ENCODE measurements at places on chromosomes 3 and 15.

GRCh38 chr3:57699591-57699990, 6.7 kb upstream of the DENND6A start:
- H3K4me1 ChIP-seq = no peaks in the 10 kb centered on the region
- H3K27ac ChIP-seq = no peak overlapping the region
- no peaks in the 10 kb centered on the region for H3K36me3 ChIP-seq
- no peaks in the 10 kb centered on the region for H3K27me3 ChIP-seq
- no peak for DNase-seq

- peak; percentile 46 for DNase-seq
- no peak overlapping the region for H3K4me3 ChIP-seq
- no peak overlapping the region for H3K27ac ChIP-seq
- peaks cover 10% of the 10 kb centered on the region for H3K4me1 ChIP-seq
- peaks cover 5% of the 10 kb centered on the region for H3K36me3 ChIP-seq
Measured at GRCh38 chr15:93035953-93036810, 52.8 kb downstream of the RGMA start.

GRCh38 chr3:128155616-128156360, 2.5 kb downstream of the EEFSEC start:
- H3K4me3 ChIP-seq = no peak overlapping the region
- peaks cover 7% of the 10 kb centered on the region for H3K27me3 ChIP-seq
- no peak overlapping the region for H3K27ac ChIP-seq
- H3K36me3 ChIP-seq = peaks cover 33% of the 10 kb centered on the region
- H3K4me1 ChIP-seq = 0 out of 2 replicates have a peak, but pooled peaks cover 3% of the 10 kb centered on the region
- DNase-seq = no peak

DNA sequence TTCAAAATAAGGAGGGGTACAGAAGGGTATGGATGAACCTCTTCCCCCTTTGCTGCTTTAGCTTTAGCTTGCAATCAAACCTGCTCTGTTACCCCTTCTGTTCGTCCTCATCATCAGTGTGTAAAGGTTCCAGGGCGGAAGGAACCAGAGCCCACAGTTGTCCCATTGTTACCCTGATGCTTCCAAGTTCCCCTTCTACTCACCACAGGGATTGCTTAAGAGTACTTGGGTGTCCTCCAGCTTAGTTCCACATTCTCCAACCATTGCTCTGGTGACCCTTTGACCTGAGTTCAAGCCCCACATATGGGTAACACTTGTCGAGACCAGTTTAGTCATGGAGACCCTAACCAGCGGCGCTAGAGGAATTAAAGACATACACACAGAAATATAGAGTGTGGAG, 1080.1 kb upstream of the ALCAM start:
- peaks cover 4% of the 10 kb centered on the region for H3K27me3 ChIP-seq
- no peak overlapping the region for H3K27ac ChIP-seq
- H3K4me3 ChIP-seq = no peak overlapping the region
- H3K4me1 ChIP-seq = peaks cover 7% of the 10 kb centered on the region

DNA sequence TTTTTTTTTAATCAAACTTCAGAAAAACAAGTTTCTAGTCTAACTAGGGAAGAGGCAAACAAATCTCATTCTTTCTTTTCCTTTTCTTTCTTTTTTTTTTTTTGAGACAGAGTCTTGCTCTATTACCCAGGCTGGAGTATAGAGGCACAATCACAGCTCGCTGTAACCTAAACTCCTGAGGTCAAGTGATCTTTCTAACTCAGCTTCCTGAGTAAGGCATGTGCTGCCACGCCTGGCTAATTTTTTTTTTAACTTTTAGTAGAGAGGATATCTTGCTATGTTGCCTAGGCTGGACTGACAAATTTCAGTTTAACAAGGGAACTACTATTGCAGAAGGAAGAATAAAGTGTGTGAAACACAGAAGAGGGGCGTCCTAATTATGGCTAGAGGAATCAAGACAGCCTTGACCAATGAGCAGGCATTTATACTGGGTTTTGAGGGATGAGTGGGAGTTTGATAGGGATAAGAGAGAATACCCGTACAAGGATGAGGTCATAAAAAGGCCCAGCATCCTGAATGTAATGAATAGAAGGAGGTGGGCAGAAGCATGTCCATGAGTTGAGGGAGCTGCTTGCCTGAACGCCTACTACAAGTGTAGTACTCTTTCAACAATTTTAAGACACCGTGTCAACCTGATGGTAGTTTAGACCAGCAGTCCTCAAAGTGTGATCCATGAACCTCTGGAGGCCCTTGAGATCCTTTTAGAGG, 6.7 kb upstream of the ZFAND6 start:
- no peak overlapping the region for H3K4me3 ChIP-seq
- no peak for DNase-seq
- no peaks in the 10 kb centered on the region for H3K27me3 ChIP-seq
- peaks cover 7% of the 10 kb centered on the region for H3K4me1 ChIP-seq
- no peak overlapping the region for H3K27ac ChIP-seq

DNA sequence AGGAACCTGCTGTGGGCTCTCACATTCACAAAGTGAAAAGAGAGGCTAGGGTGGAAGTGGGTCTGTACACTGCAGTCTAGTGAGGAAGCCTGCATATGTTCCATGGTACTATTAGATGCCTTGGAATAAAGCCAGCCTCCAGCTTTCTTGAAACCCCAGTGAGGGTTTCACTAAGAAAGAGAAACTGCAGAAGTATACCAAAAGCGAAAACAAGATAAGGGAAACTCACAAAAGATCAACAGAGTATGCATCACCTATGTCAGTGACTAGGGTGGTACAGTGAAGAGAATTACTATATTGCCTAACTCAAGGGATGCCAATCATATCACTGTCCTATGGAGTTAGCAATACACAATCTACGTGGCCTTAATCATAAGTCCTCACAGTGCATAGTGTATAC, 212.5 kb upstream of the GADL1 start:
- peaks cover 5% of the 10 kb centered on the region for H3K36me3 ChIP-seq
- no peak for DNase-seq
- 0 out of 2 replicates have a peak, but pooled peaks cover 1% of the 10 kb centered on the region for H3K27me3 ChIP-seq
- H3K27ac ChIP-seq = no peak overlapping the region

GRCh38 chr3:178182337-178182779, 353.9 kb upstream of the KCNMB2 start:
- peaks cover 19% of the 10 kb centered on the region for H3K4me1 ChIP-seq
- no peaks in the 10 kb centered on the region for H3K27me3 ChIP-seq

DNA sequence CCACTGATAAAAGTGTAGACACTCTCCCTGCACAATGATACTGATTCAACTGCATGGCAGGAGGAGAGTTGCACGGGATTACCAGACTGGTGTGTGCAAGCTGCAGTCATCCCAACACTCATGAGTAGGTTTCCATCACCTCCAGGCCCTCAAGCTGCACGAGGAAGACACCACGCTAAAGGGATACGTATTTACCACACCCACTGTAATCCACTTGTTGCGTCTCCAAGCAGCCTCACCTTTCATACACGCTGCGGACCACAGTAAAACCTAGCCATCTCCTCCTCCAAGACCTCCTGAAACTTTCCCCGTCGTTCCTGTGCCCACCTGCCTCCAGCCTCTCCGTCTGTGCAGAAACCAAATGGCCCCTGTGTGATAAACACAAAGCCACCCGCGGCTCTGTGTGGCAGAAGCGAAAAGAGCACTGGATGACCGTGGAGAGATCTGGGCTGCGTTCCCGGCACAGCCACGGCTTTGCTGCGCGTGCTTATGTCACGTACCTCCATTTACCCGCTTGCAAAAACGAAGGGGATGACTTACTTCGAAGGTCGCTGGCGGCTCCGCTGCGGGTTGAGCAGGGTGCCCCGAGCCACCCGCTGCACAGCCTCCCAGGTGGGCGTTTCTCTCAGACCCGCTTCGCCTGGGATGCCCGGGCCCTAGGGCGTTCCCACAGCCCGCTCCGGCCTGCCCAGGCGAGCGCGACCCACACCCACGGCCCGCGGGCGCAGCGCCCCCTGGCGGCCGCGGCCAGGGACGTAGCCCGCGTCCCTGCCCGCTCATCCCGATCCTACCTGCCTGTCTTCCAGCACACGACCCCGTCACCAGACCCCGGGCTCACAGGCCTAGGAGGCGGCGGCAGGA, 643 bp downstream of the ABCC5 start:
- H3K4me1 ChIP-seq = peaks cover 22% of the 10 kb centered on the region
- no peaks in the 10 kb centered on the region for H3K27me3 ChIP-seq
- DNase-seq = peak; percentile 50
- peak overlapping the region; percentile 96 for H3K27ac ChIP-seq
- peaks cover 17% of the 10 kb centered on the region for H3K36me3 ChIP-seq

DNA sequence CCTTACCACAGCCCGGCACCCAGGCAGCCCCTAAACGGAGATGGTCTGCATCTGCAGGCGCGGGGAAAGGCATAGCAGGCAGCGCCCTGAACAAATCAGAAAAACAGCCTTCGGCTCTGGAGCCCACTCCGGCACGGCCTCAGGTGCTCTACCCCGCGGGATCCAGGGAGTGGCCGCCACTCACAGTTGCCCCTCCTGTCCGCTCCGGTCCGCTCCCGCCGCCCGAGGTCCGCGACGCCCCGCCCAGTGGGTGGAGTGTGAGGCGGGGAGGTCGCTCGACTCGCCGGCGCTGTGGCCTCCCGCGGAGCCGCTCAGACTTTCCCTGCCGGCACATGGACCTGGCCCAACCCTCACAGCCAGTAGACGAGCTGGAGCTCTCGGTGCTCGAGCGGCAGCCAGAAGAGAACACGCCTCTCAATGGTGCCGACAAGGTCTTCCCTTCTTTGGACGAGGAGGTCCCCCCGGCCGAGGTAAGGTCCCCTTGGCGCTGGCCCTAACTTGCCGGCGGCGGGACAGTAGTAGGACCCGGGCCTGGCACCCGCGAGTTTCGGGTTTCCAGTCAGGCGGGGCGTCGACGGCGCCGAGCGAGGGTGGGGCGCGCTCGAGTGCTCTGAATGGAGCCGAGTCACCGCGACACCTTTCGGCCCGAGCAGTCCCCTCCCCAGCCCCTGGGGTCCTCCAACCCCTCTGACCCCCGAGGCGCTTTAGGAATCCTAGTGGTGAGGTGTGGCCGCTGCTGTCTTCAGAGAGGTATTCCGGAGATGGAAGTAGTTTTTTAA, at the start of gene C3orf52:
Gene C3orf52, plus strand, starts transcription at position 314 of the 779 bp plus-strand sequence. Its CDS starts 19 bp downstream, at position 333.
- H3K36me3 ChIP-seq = no peaks in the 10 kb centered on the region
- H3K4me1 ChIP-seq = peaks cover 54% of the 10 kb centered on the region
- DNase-seq = peak; percentile 95
- peak within 1 kb of the TSS; percentile 95 for H3K4me3 ChIP-seq
- H3K27me3 ChIP-seq = peaks cover 20% of the 10 kb centered on the region

- H3K27me3 ChIP-seq = no peaks in the 10 kb centered on the region
- DNase-seq = no peak
Measured at GRCh38 chr3:30518181-30518864, 88.1 kb upstream of the TGFBR2 start.

- H3K4me3 ChIP-seq = no peak overlapping the region
- no peaks in the 10 kb centered on the region for H3K36me3 ChIP-seq
- H3K4me1 ChIP-seq = peaks cover 13% of the 10 kb centered on the region
- DNase-seq = no peak
Measured at GRCh38 chr3:110625201-110625747, 446.3 kb upstream of the NECTIN3 start.

GRCh38 chr3:192155194-192155593, 572.1 kb downstream of the FGF12 start:
- H3K36me3 ChIP-seq = no peaks in the 10 kb centered on the region
- peaks cover 25% of the 10 kb centered on the region for H3K4me1 ChIP-seq
- H3K27me3 ChIP-seq = peaks cover 11% of the 10 kb centered on the region
- H3K4me3 ChIP-seq = peak overlapping the region; percentile 86

GRCh38 chr15:25346371-25346770, 92.5 kb downstream of the UBE3A start:
- H3K27ac ChIP-seq = peak overlapping the region; percentile 9
- H3K27me3 ChIP-seq = no peaks in the 10 kb centered on the region
- DNase-seq = no peak
- H3K4me3 ChIP-seq = no peak overlapping the region
- H3K4me1 ChIP-seq = peaks cover 49% of the 10 kb centered on the region
- H3K36me3 ChIP-seq = peaks cover 39% of the 10 kb centered on the region

GRCh38 chr3:70539908-70540307, 227.5 kb upstream of the MDFIC2 start:
- peaks cover 6% of the 10 kb centered on the region for H3K27me3 ChIP-seq
- H3K4me3 ChIP-seq = no peak overlapping the region
- DNase-seq = no peak
- no peak overlapping the region for H3K27ac ChIP-seq
- peaks cover 25% of the 10 kb centered on the region for H3K4me1 ChIP-seq
- H3K36me3 ChIP-seq = peaks cover 7% of the 10 kb centered on the region

GRCh38 chr15:63276342-63277037, 915 bp upstream of the APH1B start:
- H3K4me1 ChIP-seq = peaks cover 34% of the 10 kb centered on the region
- H3K4me3 ChIP-seq = peak overlapping the region; percentile 85
- H3K36me3 ChIP-seq = peaks cover 10% of the 10 kb centered on the region
- H3K27me3 ChIP-seq = peaks cover 4% of the 10 kb centered on the region
- no peak for DNase-seq

DNA sequence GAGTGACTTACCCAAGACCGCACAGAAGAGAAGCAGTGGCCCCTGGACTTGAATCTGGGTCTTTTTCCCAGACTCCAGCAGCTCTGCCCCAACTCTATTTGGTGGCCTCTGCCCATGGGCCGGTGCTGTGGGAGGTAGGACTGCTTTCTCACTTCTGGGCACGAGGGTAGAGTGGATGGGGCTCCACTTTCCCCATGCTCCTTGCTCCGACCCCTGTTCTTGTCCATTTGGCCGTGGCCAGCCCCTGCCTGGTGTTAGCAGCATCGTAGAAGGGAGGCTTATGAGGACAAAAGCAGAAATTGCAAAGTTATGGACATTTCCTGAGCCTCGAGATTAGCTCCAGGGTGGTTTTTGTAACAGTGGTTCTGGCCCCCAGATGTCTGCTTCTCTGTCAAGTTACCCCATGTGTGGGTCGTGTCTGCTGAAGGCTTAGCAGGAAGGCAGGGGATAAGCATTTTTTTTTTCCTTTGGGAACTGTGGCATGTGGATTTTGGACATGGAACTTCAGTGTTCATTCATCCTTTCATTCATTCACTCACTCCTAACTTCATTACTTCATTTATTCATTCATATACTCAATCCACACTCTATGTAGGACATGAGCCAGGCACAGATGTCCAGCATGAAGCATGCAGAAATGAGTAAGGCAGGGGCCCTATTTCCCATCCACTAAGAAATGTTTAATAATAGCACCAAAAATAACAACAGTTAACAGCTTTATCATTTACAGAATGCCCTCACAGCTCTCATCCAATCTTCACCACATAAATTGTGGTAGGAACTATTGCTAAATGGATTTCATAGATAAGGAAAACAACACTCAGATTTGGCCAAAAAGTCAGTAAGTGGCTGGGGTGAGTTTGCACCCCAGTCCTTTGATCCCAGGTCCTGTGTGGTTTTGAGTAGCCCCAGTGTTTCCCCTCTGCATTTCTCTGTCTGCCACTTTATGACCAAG, 180.5 kb downstream of the OPA1 start:
- no peak overlapping the region for H3K27ac ChIP-seq
- H3K4me1 ChIP-seq = peaks cover 47% of the 10 kb centered on the region
- H3K4me3 ChIP-seq = no peak overlapping the region
- peaks cover 6% of the 10 kb centered on the region for H3K36me3 ChIP-seq

GRCh38 chr15:35184646-35185045, 99.6 kb upstream of the NANOGP8 start:
- H3K4me3 ChIP-seq = no peak overlapping the region
- no peak overlapping the region for H3K27ac ChIP-seq
- H3K36me3 ChIP-seq = peaks cover 15% of the 10 kb centered on the region
- DNase-seq = no peak
- peaks cover 11% of the 10 kb centered on the region for H3K27me3 ChIP-seq
- peaks cover 80% of the 10 kb centered on the region for H3K4me1 ChIP-seq

Data from WTC11 (cell line).